ENCODE measurements at places on chromosomes 3 and 15.

DNA sequence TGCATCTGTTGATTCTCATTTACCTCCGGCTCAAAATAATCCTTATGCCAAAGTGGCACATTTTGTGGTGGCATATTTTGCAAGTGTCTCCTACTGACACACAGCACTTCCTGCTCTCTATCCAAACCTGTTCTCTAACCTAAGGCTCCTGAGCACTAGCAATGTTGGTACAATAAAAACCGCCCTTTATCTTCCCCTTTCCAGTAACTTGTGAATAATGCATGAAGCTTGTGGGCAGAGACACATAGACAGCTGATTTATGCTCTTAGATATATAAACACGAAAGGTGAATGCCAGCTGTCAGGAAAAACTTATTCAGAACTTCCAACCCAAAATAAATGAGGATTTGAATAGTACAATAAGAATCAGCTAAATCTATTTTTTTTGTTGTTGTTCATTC, 34.6 kb upstream of the ARPIN start:
- H3K36me3 ChIP-seq = no peaks in the 10 kb centered on the region
- no peak overlapping the region for H3K4me3 ChIP-seq
- DNase-seq = no peak
- H3K4me1 ChIP-seq = no peaks in the 10 kb centered on the region
- no peak overlapping the region for H3K27ac ChIP-seq

- H3K27me3 ChIP-seq = no peaks in the 10 kb centered on the region
- H3K27ac ChIP-seq = peak overlapping the region; percentile 75
- H3K36me3 ChIP-seq = no peaks in the 10 kb centered on the region
- H3K4me3 ChIP-seq = no peak overlapping the region
- H3K4me1 ChIP-seq = peaks cover 56% of the 10 kb centered on the region
- DNase-seq = peak; percentile 45
Observed at GRCh38 chr15:48557335-48557734, 88.2 kb downstream of the FBN1 start.

DNA sequence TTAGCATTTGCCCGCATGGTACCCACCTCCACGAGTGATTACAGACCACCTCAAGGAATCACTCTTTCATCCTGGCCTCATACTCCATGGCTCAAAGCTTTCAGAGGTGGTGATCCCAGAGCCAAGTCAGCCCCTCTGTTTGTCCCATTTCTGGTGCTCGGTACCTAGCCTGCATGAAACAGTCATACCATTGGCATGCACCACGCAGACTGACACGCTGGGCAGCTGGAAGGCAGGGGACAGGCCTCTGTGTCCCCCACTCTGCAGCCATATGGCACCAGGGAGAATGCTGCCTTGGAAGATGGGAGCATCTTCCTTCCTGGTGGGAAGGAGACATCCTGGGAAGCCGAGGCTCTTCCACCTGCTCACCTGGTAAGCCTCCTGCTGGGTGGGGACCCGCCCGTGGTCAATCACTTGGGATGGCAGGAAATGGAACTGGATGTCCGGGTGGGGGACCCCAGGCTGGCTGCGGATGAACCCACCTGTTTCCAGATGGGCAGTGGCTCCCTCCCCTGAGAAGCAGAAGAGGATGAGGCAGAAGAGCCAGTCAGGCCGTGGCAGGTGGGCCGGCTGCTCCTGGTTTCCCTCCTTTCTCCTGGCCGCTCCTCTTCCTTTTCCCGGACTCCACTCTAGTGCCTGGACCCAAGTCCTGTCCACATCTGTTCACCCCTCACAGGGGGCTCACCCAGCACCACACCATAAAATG, 26.9 kb downstream of the CHDH start:
- no peak overlapping the region for H3K4me3 ChIP-seq
- DNase-seq = no peak
- H3K27ac ChIP-seq = no peak overlapping the region
- H3K27me3 ChIP-seq = peaks cover 4% of the 10 kb centered on the region

DNA sequence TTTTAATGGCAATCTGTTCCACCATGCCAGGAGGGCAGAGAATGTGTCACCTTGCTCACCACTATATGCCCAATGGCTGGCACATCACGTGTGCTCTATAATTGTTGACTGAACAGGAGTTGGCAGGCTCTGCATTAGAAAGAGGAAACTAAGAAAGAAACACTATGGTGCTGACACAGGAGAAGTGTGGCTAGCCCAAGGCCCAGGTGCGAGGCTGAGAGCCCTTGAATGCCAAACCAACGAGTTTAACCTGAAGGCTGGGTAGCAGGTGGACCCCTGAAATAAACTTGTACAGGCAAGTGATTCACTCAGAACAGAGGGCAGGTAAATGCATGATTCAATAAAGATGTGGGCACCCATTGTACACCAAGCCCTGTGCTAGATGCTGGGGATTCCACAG, 2.4 kb downstream of the CHCHD4 start:
- H3K36me3 ChIP-seq = peaks cover 19% of the 10 kb centered on the region
- DNase-seq = no peak
- no peaks in the 10 kb centered on the region for H3K27me3 ChIP-seq
- H3K27ac ChIP-seq = no peak overlapping the region

GRCh38 chr15:54638666-54639065, 558.1 kb downstream of the RSL24D1 start:
- no peak for DNase-seq
- H3K36me3 ChIP-seq = no peaks in the 10 kb centered on the region
- H3K27me3 ChIP-seq = no peaks in the 10 kb centered on the region
- no peak overlapping the region for H3K4me3 ChIP-seq
- H3K27ac ChIP-seq = no peak overlapping the region

DNA sequence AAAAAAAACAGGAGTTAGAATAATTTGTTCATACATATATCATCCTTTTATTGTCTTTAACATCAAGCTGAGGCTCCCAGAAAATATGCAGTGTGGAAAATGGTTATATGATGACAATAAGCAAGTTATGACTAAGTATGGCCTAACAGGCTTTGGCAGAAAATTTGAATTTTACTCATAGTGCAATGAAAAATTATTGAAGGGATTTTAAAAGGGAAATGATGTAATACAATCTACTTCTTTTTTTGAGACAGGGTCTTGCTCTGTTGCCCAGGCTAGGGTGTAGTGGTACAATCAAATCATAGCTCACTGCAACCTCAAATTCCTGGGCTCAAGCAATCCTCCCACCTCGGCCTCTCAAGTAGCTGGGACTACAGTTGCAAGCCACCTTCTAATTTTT, 78.7 kb downstream of the FAIM start:
- H3K4me3 ChIP-seq = no peak overlapping the region
- H3K27ac ChIP-seq = no peak overlapping the region
- H3K27me3 ChIP-seq = no peaks in the 10 kb centered on the region
- no peak for DNase-seq

DNA sequence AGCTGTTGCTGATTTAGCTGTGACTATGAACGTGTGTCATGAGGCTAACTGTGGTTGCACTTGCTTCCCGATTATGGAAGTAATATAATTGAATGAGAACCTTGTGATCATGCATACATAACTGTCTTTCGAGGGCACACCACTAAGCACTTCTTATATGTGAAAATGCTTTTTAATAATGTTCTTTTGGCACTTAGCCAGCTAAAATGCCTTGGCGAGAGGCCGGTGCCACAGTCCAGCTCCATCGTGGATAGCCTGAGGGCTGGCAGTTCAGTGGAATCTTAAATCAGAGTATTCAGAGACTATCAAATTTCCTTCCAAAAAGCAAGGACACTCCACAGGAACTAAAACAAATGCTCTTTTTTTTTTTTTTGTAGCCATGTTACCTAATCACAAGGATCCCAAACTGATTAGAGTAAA, 161.6 kb upstream of the FRMD4B start:
- H3K4me3 ChIP-seq = no peak overlapping the region
- H3K27me3 ChIP-seq = peaks cover 7% of the 10 kb centered on the region
- no peak overlapping the region for H3K27ac ChIP-seq
- no peaks in the 10 kb centered on the region for H3K36me3 ChIP-seq

Data from left ventricle myocardium inferior (tissue), 1 donor.